Anterior cingulate cortex (tissue), 58 donors: ENCODE measurements at places on chromosomes 2 and 18.

DNA sequence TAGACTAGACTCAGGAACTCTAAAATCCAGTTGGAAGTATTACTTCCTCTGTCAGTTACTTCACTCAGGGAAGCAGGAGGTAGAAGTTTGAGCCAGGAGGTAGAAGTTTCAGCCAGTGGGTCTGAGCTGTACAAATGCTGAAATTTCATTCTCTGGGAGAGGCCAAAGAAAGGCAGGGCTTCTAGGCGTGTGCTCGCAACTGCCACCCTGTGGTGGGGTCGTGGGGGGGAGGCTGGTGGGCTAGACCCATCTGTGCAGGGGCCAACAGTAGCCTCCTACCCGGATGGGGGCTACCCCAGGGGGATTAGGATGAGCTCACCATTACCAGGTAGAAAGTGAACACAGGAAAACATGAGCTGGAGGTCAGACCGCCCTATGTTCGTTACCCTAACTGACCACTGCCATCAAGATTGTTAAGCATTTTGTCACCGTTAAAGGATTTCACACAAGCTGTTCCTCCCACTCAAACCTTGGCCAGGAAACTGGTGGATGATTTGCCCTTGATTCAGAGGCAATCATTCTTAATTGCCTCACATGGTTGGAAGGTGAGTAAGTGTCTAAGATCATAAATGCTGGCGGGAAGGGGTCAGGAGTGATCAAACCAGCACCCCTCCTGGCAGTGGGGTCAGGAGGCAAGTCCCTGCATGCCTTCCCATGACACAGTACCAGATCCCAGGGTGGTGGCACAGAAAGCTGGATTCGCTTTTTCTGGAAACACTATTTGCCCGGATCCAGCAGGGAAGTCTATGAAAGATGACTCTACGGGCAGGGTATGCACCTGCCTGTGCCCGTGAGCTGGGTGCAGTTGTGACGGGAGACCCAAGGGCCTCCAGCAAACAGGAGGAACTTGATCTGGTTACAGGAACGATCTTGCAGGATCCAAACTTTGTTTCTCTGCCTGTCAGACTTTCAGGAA is 5.2 kb upstream of the FHL2 start:
- no peak for DNase-seq

DNA sequence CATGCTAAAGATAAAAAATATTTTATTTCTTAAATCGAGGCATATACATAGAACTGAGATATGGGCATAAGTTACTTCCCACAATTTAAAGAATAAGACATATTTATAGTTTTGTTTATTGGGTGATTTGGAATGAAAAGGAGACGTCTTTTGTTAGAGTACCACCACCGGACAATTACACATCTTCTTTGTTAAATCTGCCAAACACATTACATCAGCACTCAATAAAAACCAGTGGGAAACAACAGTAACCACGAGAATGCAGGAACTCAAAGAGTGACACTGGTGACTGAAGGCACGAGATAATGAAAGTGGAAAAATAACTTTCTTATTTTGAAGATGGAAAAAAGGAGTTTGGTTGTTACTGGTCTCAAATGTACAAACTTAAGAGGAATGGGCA is 92.6 kb upstream of the TFCP2L1 start:
- DNase-seq, result no peak

DNA sequence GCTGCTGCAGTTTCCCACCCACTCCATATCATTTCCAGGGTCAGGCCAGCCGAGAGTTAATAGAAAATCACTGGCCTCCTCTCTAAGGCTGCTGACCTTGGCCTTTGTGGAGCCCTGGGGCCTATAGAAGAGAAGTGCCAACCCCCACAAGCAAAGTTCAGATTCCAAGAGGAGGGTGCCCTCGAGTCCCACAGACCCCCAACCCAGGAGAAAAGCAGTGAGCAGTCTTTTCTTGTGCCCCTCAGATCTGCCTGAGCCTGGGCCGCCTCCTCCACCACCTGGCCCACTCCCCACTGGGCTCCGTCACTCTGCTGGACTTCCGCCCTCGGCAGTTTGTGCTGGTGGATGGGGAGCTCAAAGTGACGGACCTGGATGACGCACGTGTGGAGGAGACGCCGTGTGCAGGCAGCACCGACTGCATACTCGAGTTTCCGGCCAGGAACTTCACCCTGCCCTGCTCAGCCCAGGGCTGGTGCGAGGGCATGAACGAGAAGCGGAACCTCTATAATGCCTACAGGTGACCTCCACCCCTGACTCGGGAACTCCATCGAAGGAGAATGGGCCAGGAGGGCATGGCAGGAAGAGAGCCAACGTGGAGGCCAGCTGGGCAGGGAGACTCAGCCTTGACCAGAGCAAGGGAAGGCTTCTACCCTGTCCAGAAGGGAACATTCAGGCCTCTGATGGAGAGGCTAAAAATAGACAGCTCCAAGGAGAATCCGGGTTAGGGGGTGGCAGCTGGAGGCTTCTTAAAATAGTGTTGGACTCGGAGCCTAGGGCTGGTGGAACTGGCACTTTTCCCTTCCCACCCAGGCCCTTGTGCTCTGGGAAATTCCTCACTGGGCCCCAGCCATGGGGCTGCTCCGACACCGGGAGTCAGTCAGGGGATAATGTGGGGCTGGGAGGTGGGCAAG is 6.2 kb downstream of the PKDCC start:
- DNase-seq, result no peak

GRCh38 chr2:185790361-185790760 is 51.8 kb downstream of the FSIP2 start:
- no peak for DNase-seq

DNA sequence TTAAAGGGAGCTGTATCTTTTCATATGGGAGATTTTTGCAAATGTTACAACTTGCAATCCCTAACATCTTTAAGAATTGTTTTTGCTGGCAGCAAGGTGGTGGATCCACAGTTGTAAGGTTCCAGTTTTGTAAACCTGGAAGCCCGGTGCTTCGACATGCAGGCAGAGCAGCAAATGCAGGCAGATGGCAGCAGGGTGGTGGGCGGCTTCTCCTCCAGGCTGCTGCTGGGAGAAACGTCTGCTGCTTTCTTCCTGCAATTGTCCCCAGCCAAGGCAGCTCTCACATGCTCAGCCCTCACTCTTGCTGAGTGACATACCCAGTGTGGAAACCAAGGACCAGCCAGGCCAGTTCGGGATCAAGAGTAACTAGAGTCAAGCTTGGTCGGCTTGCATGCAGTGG is 166.0 kb downstream of the SEPTIN10 start:
- DNase-seq, result no peak

- DNase-seq, result peak; percentile 100
Measured at GRCh38 chr2:64751286-64752260, 97.9 kb upstream of the SERTAD2 start.
